AG04450 (cell line): ENCODE measurements at places on chromosomes 5 and 9. TPM values are rescaled to one million over a fixed set of nuclear protein-coding genes. Genes with fewer than 3 reads are reported as not detected.

- DNase-seq, result no peak
These were observed 50.4 kb upstream of the IRX2 start for GRCh38 chr5:2801577-2802525.

DNA sequence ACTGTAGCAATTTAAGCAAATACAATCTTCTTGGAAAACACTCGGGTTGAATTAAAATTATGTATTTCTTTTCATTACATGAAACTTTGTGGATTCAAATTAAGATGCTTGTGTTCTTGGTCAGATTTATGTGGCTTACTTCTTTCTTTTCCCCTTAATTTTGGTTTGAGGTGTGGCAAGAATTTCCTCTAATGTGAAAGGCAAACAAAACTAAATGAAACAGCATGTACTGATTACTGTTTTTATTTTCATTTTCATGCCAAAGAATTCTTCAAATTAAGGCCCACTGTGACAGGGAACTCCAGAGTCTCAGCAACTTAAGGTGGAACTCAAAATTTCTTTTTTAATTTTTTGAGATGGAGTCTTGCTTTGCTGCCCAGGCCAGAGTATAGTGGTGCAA is at the start of gene OMD:
Gene OMD, minus strand, starts transcription at position 132 of the 400 bp plus-strand sequence. CDS start 6,913 bp downstream, outside the sequence.
- no peak for DNase-seq

- no peak for DNase-seq
These were observed 463.8 kb downstream of the BNC2 start for GRCh38 chr9:16406526-16407225.

GRCh38 chr5:32785611-32786254 is 74.6 kb downstream of the NPR3 start:
- no peak for DNase-seq

DNA sequence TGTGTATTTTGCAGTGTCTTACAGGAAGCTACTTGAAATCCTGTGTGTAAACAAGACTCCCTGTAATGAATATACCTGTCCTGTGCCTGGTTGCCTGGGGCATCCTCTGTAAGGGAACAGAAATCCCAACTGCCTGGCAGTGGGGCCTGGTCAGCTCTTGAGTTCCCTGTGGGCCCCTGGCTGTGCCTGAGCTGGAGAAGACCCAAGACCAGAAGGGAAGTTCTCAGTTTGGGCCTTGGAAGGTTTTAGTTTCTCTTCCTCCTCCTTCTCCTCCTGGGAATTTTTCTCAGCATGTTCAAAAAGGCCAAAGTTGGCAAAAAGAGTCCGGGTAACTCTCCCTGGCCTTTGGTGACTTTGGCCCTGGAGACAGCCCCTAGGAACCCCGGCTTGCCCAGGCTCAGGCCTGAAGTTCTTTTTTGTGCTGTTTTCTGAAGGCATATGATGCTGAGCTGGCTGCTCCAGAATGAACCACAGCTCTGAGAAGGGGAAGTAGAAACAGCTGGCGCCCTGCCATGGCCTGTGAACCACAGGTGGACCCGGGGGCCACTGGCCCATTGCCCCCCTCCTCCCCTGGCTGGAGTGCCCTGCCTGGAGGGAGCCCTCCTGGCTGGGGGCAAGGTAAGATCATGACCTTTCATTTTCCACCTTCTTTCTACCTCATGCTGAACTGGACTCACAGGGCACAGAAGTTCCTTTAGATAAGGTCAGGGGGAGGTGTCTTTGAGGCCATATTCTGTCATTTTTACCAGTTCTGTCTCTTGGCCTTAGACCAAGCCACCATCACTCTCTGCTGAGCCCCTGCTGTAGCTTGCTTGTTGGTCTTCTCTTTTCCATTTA is 5.8 kb downstream of the TMEM268 start:
- no peak for DNase-seq

DNA sequence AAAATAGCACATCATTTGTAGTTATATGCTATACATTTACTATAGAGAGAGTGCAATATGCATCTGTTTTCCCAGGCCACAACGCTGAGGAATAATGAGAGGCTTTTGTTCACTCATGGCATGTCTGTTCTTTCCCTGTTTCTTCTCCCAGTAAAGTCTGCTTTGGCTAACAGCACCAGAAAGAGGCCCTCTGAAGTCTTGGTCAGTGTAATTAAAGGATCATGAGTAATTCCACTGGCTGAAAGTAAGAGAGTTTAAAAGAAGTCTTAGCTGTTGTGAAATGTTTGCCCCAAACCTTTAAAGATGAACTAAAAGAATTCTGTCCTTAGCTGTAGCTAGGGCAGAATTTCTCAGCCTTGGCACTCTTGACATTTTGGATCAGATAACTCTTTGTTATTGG is 228.8 kb downstream of the TLE4 start:
- DNase-seq, result no peak

DNA sequence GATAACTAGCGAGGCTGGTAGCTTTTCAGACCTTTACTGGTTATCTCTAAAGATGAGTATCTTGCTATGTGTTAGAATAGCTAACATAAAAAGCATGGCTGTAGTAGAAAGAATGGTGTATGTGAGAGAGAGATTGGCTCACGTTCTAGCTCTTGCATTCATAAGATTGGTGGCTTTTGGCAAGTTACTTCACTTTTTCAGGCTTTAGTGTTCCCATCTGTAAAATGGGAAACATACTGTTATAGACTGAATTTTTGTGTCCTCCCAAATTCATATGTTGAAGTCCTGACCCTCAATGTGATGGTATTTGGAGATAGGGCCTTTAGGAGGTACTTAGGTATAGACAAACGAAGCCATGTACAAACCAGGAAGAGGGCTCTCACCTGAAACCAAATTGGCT is 302.4 kb upstream of the KLF4 start:
- DNase-seq, result no peak

GRCh38 chr5:172444626-172445365 is 9.5 kb downstream of the SH3PXD2B start:
- no peak for DNase-seq

DNA sequence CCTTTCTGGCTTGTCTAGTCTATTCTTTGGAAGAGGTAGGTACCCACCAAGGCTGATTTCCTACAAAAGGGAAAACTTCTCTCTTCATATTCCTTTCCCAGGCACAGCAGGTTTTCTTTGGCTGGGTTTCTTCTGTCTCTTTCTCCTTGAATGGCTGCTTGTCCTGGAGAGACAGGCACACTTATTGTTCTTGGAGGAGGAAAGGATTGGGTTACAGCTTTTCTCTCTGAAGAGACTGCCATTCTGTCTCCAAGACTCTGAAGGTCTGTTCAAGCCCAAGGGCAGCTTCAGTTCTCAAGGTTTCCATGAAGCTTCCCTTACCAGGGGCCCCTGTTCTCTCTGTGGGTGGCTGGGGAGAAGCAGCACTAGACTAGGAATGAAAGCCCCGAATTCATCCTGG is 33.9 kb downstream of the ACTBL2 start:
- no peak for DNase-seq

- no peak for DNase-seq
These were observed 46.2 kb downstream of the TENT4A start for GRCh38 chr5:6759401-6759800.

GRCh38 chr9:91163773-91164471 is 197.8 kb downstream of the AUH start:
- no peak for DNase-seq

- no peak for DNase-seq
These were observed 20.7 kb upstream of the ANKRD34B start for GRCh38 chr5:80590766-80591165.

DNA sequence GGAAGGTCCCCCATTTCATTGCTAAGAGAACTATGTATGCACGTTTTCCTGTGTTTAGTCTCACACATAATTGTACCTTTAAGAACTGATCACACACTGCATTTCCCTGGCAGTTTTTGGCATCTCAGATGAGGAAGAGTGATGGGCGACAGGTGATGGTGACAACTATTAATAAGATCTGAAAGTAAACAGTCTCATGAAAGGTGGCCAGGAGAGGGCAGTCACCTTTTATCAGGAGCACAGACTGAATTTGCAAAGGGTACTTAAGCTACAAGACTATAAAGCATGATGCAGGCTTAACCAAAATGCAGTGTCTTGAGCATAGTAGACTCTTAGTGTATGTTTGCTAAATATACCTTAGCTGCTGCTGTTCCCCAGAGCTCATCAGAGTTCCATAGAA is 91.5 kb downstream of the GHR start:
- DNase-seq, result no peak

DNA sequence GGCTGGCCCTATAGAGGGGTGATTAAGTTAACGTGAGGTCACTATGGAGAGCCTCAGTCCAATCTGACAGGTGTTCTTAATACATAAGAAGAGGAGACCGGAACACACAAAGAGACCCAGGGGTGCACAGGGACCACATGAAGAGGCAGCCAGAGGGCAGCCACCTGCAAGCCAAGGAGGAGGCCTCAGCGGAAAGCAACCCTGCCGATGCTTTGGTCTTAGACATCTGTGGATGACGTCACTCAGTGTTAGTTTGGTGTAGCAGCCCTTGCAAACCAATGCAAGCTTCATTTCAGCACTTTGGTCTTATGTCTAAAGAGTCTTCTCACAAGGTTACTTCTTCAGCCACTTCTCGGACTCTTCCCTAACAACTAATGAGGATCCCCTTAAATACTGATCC is 47.6 kb upstream of the GRHPR start:
- DNase-seq, result no peak

- no peak for DNase-seq
These were observed 411 bp upstream of the NDUFS4 start for GRCh38 chr5:53560028-53560427.

DNA sequence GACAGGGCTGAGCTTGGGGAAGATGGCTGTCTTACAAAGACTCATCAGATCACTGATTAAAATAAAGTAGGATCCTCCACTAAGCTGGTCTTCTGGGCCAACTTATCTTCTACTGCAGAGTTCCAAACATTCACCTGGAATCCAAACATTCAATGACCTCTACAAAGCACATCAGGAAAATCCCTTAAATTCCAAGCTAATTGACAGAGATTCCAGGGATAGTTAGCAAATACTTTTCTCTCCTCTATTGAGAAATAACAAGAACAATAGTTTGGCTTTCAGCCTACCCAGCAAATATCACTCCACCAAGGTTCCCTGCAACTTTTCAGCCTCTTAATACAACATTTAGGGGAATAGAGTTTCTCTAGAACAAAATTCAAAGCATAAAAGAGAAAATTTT is 140.6 kb upstream of the LIFR start:
- DNase-seq, result no peak

DNA sequence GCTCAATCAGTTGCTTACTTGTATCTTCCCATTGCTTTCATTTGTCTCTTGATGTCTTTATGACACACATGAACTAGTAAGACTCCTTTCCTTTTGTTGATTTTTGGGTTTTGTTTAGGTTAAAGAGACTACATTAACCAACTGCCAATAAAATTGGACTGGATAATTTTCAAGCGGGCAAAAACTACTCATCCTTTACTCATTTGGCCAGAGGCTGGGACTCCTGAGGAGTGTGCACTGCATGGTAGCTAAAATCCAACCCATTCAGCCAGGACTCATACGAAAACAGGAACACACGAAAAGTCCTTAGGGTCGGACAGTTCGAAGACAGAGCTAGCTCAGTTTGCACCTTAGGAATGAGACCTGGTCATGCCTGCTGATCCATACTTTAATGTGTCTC is 6.0 kb downstream of the SLC46A2 start:
- no peak for DNase-seq

DNA sequence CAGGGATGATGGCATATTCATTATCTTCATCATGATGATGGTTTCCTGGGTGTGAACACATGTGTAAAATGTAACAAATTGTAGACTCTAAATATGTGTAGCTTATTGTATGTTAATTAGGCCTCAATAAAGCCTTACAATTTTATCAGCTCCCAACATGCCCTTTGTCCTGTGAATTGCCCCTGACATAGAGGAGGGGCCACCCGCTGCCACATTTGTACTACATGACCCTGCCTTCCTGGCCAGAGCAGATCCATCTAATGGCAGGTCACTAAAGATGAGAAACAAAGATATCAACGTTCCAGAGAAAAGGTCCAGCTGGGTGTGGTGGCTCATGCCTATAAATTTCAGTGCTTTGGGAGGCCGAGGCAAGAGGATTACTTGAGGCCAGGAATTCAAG is 117.2 kb downstream of the CAAP1 start:
- DNase-seq, result no peak

DNA sequence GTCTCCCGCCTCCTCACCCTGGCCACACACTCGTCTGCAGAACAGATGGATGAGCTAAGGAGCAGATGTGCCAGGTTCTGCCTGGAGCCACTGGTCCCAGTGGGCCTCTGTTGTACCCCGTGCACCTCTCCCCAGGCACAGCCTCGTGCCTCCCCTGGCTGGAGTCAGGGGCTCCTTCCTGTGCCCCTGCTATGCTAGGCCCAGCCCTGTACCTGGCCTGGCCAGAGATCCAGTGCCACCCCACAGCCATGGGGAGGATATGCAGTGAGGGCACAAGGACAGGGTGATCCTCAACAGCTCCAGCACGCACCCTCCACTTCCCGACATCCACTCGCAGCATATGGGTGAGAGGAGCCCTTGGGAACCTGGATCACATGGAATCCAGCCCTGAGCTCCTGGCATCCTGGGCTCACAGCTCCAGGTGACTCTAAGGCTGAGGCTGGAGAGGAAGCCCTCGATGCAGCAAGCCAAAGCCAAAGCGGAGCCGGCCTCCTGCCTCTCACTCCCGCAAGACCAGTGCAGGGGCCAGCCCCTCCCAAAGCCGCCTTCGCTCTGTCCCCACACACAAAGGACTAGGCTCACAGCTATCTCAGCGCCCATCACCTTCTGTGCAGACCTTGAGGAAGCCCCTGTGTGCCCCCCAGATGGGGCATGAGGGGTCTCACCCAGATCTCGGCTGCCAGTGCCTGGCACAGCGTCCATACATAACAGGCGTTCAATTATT is 23.7 kb upstream of the ADAMTS2 start:
- no peak for DNase-seq

- DNase-seq, result no peak
These were observed 73.6 kb downstream of the TLR4 start for GRCh38 chr9:117777823-117778222.

GRCh38 chr5:73256862-73257261 is 83.9 kb downstream of the TMEM174 start:
- no peak for DNase-seq

DNA sequence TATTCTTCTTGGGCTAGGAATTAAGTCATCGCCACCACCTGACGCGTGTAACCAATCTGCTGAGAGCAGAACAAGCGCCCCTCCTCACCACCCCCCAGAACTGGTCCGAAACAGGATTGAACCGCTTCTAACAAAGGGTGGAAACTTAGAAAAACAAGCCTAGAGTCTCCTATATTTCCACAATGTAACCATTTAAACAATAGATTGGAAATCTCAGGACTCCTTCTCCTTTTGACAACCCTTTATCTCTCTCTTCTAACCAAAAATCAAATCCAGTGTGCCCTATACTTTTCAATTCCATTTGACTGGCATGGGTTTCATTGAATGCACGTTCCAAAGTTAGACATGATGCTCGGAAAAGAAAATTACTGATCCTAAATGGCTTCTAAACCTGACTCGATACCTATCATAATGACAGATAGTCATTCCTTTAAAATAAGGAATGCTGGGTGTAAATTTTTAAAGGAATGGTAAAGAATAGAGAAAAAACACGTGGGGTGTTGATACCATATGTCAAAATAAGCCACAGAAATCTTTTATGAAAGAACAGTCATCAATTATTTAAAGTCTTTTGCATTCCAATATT is 1.2 kb downstream of the ARRDC3 start:
- DNase-seq, result peak; percentile 55

The PLAC8L1 gene
- 0.15 TPM in 1 of 2 replicates, not detected in the other for polyA plus RNA-seq

The RXRA gene
- 5.3 and 8.4 TPM in 2 replicates for polyA plus RNA-seq

The UNC13B gene
- 12.5 and 15.4 TPM in 2 replicates for polyA plus RNA-seq

The NEUROG1 gene
- polyA plus RNA-seq, result not detected in 2 replicates

The LYSMD3 gene
- 15.6 and 25.8 TPM in 2 replicates for polyA plus RNA-seq

The SARDH gene
- 1.3 and 2.2 TPM in 2 replicates for polyA plus RNA-seq

The GABRA6 gene
- not detected in 2 replicates for polyA plus RNA-seq

The CFAP90 gene
- polyA plus RNA-seq, result 0.09 and 0.10 TPM in 2 replicates

The CCL21 gene
- not detected in 2 replicates for polyA plus RNA-seq

The ZFR gene
- polyA plus RNA-seq, result 63.0 and 72.9 TPM in 2 replicates

The SYNPO gene
- 10.1 and 12.7 TPM in 2 replicates for polyA plus RNA-seq

The HMMR gene
- 6.3 and 12.5 TPM in 2 replicates for polyA plus RNA-seq

The BTNL9 gene
- polyA plus RNA-seq, result not detected in 2 replicates

The ECM2 gene
- polyA plus RNA-seq, result 1.6 and 2.2 TPM in 2 replicates
